A673 (cell line): ENCODE measurements at places on chromosomes 1 and 21.

DNA sequence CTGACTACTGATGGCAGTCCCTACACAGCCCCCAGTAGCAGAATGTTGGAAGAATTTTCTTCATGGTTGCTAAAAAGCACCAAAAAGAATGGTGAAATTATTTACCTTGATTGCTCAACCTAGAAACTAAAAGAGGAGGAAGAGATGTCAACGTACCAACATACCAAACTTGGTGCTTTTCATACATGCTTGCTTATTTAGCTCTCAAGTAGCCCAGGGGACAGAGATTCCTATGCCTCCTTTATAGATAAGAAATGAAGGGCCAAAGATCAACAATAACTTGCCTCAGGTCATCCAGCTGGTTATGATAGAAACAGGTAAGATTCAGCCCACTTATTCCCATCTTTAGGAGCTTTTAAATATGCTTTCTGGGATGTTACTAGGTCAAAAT lies 170.6 kb downstream of the PIGK start:
- DNase-seq: no peak

DNA sequence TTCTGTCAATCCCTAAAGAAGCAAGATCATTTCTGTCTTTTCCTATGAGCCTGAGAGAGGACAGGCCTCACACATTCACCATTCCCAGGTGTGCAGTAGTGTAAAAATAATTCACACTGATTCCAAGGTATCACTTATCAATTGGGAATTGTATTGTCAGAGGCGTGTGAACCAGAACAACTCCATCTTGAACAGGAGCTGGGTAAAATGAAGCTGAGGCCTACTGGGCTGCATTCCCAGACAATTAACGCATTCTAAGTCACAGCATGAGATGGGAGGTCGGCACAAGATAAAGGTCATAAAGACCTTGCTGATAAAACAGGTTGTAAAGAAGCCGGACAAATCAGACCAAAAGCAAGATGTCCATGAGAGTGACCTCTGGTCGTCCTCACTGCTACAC lies 239.2 kb downstream of the SMYD3 start:
- DNase-seq: no peak

DNA sequence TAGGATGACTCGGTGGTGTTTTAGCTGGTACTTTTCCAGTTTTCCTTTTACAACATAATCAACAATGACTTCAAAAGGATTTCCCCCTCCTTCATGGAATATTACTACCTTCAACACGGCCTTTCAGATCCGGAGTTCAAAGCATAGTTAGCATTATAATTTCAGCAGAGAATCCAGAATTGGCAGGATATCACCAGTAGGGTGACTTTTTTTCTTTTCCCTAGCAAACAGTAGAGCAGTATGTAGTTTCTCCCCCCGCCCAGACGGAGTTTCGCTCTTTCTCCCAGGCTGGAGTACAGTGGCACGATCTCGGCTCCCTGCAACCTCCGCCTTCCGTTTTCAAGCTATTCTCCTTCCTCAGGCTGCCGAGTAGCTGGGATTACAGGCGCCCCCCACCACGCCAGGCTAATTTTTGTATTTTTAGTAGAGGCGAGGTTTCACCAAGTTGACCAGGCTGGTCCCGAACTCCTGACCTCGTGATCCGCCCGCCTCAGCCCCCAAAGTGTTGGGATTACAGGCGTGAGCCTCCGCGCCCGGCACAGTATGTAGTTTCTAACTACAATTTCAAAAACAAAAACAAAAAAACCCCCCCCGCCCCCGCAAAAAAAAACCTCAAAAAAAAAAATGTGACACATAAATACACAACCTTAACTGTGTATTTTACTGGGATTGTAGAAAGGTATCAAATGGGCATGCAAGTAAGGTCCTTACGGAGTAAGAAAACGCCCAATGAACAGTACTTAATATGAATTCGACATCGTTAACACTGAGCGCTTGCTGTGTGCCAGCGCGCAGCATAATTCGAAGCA lies 1.5 kb upstream of the COX20 start:
- DNase-seq: peak; percentile 89

- DNase-seq: no peak
Observed at GRCh38 chr1:115299266-115299665, 38.8 kb downstream of the NGF start.

DNA sequence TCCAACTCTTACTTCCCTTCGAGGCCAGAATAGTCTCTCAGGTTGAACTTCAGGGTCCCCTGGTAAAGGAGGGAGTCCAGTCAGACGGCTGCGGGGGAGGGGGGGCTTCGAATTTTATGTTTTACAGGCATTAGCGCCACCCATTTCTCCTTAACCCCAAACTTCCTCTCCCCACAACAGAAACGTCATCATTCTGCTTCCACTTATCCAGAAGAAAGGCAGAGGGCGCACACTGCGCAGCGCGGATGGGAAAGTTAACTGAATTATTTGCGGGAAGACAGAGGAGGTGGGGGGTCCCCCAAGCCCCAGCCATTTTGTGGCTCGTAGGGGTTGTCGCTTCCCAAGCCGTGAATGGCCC lies 529 bp upstream of the PRMT2 start:
- DNase-seq: peak; percentile 92

GRCh38 chr1:9764550-9764949 lies 59.2 kb downstream of the CLSTN1 start:
- DNase-seq: no peak

DNA sequence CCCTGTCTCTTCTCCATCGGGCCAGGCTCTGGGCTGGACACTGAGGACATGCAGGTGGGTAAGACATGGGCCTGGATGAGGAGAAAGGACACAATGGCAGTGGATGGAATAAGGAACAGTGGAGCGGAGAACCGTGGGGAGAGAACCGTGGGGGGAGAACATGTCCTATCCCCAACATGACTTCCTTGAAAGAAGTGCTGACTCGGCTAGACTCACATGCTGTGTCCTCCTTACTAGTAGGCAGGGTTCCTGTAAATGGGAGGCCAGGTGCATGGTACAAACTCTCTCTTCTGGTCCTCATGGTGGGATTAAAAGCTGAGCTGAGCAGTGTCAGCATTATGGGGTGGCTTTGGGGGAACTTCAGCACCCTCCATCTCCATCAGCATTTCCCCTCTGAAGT lies 137.4 kb upstream of the CSF3R start:
- DNase-seq: no peak

DNA sequence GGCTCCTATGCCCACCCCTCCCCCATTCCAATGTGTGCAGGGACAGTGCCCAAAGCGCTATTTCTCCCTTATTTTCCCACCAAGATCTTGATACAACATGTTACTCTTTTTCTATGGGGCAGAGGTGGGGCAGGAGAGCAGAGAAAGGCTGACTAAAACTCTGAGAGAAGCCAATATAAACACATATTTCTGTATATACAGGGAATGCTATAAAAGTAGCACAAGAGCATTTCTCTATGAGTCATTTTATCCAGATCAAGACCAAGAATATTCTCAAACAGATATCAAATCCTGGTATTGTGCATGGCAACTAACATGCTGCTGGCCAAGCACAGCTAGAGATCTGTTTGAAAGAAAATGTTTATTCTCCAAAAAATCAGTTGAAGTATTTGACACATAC lies 7.3 kb downstream of the WDR26 start:
- no peak for DNase-seq

GRCh38 chr1:15188678-15189077 lies 35.1 kb downstream of the TMEM51 start:
- no peak for DNase-seq

DNA sequence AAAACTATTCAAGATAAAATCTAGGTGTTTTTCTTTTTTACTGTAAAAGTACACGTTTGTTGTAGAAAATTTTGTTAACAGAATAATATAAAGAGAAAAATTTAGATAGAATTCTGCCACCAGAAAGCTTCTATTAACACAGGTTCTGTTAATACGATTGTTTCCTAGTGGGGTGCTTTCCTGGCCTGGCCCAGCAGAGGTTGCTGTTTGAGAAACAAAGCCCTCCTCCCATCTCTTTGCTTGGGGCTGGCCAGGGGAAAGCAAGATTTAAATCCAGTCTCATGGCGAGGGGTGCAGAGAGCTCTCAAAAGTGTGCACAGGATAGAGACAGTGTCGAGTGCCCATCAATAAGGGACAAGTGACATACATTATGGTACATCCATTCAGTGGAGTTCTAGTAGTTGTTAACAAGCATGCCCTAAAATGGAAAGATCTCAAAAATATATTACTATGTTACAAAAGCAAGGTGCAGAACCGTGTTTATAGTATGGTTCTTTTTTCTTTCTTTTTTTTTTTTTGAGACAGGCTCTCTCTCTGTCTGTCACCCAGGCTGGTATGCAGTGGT lies 14.6 kb upstream of the ACBD3 start:
- peak; percentile 55 for DNase-seq
